Vagina (tissue), 2 donors: ENCODE measurements at places on chromosomes 5 and 9. TPM values are rescaled to one million over a fixed set of nuclear protein-coding genes. Genes with fewer than 3 reads are reported as not detected.

The PCDHB4 gene
- 8.3 TPM for total RNA-seq

The CLIC3 gene
- 23.6 TPM for total RNA-seq

The FLT4 gene
- total RNA-seq: 20.9 TPM

The GAPT gene
- not detected for total RNA-seq

The UBTD2 gene
- 22.8 TPM for total RNA-seq

The NKD2 gene
- 2.0 TPM for total RNA-seq

The OR13F1 gene
- total RNA-seq: not detected

The SLC36A2 gene
- total RNA-seq: not detected

The SLC1A3 gene
- total RNA-seq: 18.9 TPM
